ENCODE measurements at places on chromosomes 2 and 18. TPM values are rescaled to one million over a fixed set of nuclear protein-coding genes. Genes with fewer than 3 reads are reported as not detected.

- DNase-seq: no peak
Measured at GRCh38 chr2:196338440-196338839, 167.1 kb upstream of the STK17B start.

DNA sequence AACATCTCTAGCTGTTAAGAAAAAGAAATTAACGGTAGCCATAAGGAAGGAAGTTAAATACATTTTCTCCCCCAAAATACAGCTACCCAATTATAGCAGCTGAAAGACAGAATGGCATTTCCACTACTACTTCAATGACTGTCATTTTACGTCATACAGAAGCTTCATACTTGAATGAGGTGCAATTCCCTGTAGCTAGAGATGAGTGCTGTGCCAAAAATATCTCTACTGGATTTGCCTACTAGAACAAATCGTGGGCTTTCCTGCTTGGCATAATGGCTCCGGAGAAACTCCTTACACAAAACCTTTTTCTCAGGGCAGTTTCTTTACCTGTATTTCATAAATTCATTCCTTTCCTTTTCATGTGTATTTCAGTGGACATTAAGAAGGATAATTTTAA, 36.3 kb upstream of the NRXN1 start:
- DNase-seq: no peak

GRCh38 chr2:97774425-97774824, 61.0 kb downstream of the ZAP70 start:
- no peak for DNase-seq

GRCh38 chr18:70075906-70076305, 128.2 kb upstream of the CD226 start:
- DNase-seq: no peak

DNA sequence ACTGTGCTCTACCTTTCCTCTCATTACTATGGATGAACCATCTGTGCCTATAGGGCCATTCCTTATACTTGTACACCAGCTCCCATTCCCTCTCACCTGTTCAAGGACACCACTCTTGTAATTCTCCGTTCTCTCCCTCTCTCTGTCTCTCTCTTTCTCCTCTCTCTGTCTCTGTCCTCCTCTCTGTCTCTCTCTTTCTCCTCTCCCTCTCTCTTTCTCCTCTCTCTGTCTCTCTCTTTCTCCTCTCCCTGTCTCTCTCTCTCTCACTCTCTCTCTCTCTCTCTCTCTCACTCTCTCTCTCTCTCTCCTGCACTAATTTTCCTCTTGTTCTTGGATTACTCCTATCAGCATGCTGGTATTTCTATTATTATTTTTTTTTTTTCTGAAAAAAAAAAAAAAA, 78.9 kb upstream of the RMDN2 start:
- DNase-seq: no peak

DNA sequence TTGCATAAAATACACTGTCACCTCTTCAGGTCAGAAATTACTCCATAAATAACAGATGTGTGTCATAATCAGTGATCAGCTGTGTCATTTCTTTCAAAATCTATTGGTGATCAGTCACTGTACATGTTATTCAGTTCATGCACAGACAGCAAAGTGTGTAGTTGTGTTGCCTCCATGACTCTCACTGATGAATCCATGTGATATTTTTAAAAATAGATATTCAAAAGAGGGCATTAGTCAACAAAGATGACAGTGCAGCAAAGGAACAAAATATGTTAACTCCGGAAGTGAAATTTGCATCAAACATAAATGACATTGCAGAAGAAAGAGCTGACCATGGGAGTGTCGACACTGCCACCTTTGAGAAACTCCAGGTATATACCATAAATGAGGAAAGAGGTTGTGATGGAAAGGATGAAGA, 17.1 kb upstream of the MCM6 start:
- DNase-seq: no peak

- no peak for DNase-seq
Measured at GRCh38 chr2:56729212-56729611, 545.4 kb downstream of the CCDC85A start.

DNA sequence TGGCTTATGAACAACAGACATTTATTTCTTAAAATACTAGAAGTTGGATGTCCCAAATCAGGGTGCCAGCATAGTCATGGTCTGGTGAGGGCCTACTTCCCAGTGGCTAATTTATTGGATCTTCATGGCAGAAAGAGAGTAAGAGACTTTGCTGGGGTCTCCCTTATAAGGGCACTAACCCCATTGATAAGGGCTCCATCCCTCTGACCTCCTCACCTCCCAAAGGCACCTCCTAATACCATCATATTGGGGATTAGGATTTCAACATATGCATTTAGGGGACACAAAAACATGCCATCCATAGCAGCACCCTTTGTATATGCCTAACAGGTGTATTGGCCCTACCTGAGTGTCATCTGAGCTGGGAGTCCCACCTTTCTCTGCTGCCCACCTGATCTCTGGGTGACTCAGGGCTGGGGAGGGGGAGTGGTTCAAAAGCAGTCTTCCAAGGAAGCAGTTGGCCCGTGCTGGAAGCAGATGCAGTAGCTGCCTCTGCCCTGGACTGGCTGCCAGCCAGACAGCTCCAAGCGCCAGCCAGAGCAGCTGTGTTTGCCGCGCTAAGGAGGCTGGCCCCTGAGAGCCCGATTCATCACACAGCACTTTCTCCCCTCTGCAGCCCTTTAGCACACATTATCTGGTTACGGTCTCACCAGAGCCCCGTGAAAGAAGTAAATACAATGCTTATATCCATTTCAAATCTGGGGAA, 84.6 kb downstream of the SMAD7 start:
- peak; percentile 54 for DNase-seq

- DNase-seq: no peak
Measured at GRCh38 chr2:150208689-150209088, 278.8 kb downstream of the RND3 start.

GRCh38 chr2:108417254-108417653, 31.8 kb upstream of the GCC2 start:
- peak; percentile 13 for DNase-seq

- no peak for DNase-seq
Measured at GRCh38 chr18:11177382-11177781, 28.0 kb upstream of the PIEZO2 start.

GRCh38 chr18:23825496-23825895, 136.2 kb downstream of the LAMA3 start:
- DNase-seq: no peak

GRCh38 chr2:151052850-151053660, 208.6 kb downstream of the RBM43 start:
- no peak for DNase-seq

The KCNK3 gene
- total RNA-seq: 0.79 TPM

The MAP4K4 gene
- 24.9 TPM for total RNA-seq

The DRC1 gene
- total RNA-seq: not detected

Measured in left colon (tissue), 2 donors.